Jurkat, Clone E6-1 (cell line): ENCODE measurements at places on chromosomes 3 and 15.

DNA sequence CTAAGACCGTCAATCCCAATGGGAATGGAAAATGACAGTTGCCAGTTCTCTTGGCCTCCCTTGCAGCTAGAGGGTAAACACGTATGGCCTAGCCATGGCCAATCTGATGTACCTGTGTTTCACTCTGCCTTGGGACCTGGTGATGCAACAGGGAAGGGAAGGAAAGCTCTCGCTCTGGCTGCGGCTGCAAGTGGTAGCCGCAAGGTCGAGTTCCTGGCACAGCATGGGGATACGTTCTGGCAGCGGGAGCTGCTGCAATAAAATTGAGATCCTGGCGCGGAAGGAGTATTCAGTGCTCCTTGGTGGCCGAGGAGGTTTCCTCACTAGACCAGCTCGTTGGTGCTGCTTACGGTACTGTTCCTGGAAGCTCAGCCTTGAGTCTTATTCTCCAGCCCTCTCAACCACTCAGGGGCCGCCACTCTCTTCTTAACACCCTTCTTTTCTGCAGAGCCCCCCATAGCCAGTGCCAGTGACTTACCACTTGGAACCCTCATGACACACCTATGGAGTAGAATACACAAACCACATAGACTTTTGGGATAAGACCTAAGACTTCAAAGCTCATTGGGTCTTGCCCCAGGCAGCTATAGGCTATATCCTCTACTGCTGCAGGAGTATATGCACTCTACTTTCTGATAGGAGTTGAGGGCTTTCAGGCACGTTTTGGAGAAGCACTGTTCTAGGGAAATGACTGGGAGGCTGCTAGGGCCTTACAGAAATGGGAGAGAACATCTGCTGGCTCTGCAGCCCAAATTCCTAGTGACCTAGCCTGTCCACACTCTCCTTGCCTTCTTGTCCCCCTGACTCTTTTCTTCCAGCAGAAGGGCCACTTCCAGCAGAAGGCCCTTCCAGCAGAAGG lies 2.7 kb downstream of the KY start:
- DNase-seq = no peak

DNA sequence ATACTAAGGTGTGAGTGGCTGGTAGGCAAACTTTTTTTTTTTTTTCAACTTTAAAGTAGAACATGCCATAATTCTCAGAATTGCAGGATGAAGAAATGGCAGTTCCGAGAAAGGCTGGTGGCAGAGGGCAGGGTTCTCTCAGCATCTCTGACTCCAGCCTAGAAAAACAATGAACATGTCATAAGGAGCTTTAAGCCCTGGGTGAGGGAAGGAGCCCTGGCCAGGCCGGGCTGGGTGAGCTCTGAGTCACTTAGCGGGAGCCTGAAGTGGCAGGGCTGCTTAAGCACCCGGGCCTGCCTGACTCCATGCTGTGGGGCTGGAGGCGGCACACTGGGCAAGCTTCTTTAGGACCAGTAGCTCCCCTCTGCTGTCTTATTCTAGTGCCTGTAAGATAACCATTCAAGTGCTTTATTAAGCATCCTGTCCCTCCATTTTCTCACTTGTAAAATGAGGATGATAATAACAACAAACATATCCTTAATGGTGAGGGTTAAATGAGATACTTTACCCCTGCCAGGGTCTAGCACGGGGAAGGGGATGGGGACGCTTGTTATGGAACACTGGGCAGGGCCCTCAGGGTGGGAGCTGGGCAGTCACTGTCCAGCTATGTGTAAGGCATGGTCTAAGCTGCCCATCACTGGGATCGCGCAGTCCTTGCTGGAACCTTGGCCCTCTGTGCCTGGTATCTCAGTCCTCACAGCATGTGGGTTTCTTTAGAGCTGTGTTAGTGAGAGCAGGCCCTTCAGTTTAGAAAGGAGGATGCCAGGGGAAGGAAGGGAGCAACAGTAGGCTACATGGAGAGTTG lies 18.4 kb downstream of the SMAD6 start:
- DNase-seq = no peak

DNA sequence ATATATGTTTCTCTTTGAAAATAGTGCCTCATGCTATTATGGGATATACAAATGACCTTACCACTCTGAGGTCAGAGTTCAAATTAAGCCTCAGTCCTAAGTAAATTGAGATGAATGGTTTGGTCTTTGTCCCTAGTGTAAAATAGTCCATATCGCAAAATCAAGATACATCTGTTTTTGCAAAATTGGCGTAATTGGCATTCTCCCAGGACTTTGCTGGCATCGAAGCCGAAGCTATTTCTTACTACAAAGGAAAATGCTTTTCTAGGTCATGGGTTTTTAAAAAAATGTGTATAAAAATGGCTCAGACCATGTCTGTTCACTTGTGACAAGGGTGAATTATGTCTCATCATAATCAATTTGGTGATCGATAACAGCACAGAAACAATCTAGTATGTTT lies 25.9 kb downstream of the ROBO2 start:
- no peak for DNase-seq

- DNase-seq = no peak
Observed at GRCh38 chr15:98692213-98692612, 43.9 kb downstream of the IGF1R start.

DNA sequence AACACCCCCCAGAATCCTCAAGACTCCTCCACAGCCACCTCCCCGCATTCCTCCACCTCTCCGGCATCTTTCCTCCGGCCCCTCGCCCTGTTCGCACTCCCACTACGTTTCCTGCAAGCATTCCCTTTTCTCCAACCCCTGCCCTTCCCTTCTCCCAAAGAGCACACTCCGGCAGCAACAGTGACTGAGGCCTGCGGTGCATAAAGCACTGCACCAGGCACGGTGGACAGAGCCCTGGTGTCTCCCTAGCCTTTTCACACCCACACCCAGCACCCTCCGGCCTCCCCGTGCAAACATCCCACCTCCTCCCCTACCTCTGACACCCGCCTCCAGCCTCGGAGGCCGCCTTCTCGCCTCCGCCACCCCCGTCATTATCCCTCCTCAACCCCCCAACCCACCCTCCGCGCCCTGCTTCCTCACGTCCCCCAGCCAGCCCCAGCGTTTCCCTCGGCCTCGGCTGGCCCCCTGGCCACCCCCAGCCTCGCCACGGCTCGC lies 577 bp downstream of the ZNF148 start:
- DNase-seq = no peak

GRCh38 chr3:50545781-50546180 lies 21.8 kb downstream of the C3orf18 start:
- DNase-seq = no peak

DNA sequence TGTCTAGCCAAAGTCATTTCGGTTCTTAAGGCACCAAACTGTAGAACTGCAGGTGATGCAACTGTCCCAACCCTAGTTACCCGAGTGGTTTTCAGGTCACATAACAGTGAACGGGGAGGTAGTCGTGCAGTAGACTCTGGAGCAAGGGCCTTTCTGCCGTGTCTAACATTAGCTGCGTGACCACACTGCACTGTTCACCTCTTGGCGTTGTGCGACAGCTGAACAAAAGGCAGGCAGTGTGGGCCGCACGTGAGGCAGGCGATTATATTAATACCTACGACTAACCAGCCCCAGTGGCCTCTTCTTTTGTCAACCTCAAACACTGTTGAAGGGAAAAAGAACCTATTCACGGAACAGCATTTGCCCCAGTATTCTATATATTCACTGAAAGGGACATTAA lies 2.8 kb downstream of the LRRN1 start:
- DNase-seq = no peak

GRCh38 chr3:31013843-31014242 lies 119.4 kb upstream of the GADL1 start:
- DNase-seq = peak; percentile 88

DNA sequence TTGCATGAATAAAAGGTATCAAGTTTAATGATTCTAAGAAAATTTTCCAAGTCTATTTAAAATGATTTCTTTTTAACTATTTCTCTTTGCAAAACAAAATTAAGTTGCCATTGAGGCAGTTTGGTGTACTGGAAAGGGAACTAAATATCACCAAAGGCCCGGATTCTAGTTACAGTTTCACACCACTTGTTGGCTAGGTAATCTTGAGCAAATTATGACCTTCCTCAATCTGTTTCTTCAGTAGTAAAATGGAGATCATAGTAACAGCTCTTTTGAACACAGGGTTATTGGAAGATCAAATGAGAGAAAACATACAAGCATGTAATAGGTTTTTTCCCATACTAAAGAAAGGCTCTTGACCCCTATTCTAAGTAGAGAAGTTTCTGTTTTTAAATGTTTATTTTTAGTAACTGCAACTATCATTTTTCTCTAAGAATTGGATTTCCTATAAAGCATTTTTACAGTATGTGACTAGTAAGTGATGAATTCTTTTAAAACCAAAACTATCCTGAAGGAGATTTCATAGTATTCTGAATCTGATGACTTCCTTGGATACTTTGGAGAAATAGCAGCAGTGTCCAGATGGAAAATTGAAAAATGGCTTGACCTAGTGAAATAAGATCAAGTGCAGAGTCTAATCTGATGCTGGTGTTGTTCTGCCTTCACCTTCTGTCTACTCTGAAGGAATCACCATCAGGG lies 15.7 kb downstream of the SCAANT1 start:
- DNase-seq = no peak

DNA sequence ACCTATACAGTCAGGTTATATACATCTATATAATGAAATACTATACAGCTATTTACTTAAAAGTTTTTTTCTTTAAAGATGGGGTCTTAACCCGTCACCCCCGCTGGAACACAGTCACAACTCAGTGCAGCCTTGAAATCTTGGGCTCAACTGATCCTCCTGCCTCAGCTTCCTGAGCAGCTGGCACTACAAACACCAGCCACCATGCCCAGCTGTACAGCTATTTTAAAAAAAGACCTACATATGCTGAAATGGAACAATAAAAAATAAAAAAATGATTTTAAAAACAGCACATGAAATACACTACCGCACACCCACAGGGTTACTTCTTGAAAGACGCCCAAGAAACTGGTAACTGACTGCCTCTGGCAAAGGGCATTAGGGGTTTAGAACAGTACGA lies 3.8 kb downstream of the NCBP2 start:
- DNase-seq = peak; percentile 68

GRCh38 chr15:44792715-44793114 lies 56.4 kb downstream of the TRIM69 start:
- DNase-seq = no peak

DNA sequence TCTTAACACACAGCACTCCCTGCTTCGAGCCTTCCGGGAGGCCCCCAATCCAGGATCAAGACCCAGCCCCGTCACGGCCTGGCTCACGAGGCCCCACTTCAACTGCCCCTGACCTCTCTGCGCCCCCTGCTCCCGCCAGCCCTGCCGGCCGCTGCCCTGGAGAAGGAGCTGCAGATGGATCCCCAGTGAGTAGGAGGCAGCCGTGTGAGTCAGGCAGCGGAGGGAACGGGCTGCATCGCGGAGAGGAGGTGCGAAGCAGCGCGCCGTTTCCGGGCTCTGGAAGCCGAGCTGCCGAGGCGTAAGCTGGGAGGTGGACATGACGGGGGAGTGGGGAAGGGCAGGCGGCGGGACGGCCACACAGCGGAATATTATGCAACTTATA lies 133.4 kb downstream of the TPRA1 start:
- DNase-seq = no peak

DNA sequence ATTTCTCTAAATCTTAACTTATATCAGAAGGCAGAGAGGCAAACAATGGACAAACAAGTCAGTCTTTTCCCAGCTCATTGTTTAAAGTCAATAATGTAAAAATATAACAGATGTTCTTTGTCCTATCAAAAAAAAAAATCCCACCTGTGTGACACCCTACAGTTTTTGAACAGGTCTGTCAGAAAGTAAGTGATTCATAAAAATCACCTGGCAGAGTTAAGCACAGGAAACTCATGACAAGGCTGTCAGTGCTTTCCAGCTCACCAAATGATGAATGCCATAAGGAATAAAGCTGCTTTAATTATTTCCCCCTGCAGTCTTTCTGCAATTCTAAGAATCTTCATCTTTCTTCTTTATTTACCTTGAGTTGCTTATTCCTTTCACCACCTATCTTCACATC lies 30.3 kb downstream of the ROBO1 start:
- DNase-seq = no peak

DNA sequence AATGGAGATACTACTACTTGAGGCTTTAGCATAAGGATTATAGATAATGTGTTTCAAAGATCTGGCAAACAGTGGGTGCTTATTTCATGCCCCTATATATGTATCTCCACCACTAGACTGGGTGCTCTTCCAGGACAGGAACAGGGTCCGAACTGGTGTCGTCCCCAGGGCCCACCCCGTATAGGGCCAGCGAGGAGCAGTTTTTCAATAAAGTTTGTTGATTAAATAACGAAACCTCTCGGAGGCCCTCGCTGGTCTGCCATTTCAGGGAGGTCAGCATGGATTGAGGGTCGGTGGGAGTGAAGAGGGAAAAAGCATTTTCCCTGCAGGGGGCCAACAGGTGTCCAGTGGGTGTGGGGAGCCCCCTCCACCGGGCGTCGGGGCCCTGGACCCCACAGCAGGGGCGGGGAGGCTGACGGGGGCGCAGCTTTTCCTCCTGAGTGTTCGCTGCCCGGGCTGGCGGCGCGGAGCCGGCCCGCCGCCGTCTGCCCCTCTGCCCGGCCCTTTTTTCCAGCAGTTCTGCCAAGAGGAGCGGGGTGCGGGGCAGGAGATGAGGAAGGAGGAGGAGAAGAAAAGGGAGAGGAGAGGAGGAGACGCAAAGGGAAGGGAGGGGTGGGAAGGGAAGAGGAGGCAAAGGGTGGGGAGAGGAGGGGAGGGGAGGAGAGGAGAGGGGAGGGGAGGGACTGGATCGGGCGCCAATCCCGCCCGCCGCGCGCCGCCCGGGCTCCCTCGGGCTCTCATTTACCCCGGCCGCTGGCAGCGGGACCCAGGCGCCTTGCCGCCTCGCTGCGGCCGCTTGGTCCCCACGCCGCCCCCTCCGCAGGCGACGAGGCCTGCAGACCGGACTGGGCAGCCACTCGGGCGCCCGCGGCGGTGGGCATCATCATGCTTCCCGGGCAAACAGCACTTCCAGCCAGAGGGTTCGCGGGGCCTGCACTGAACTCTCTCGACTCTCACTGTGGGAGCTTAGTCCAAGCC lies 66.3 kb downstream of the ISG20 start:
- DNase-seq = no peak

DNA sequence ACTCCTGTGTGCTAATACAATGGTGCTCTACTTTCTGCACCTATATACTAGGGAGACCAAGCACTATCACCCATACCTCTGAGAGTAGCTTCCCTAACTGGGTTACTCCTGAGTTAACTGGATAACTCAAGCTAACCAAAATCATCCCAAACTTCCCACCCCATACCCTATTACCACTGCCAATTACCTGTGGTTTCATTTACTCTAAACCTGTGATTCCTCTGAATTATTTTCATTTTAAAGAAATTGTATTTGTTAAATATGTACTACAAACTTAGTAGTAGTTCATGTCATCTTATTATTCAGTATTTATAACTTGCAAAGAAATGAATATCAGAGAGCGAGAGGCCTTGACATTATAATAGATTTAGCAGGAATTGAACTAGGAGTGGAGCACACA lies 340.5 kb downstream of the TBC1D5 start:
- DNase-seq = no peak

DNA sequence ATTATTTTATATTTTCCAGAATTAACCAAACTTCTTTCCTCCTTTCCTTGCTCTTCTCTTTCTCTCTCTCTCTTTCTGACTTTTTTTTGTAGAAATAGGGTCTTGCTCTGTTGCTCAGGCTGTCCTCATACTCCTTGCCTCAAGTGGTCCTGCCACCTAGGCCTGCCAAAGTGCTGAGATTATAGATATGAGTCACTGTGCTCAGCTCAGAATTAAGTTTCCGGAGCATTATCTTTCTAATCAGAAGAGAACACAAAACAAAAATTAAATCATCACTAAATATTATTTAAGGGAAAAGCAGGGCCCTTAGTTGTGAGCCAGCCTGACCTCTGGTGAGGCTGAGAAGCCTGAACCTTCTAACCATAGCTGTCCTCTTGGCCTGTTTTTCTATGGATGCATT lies 168.2 kb downstream of the SOX2 start:
- DNase-seq = no peak
